ENCODE measurements at places on chromosomes 7 and 10. TPM values are rescaled to one million over a fixed set of nuclear protein-coding genes. Genes with fewer than 3 reads are reported as not detected.

DNA sequence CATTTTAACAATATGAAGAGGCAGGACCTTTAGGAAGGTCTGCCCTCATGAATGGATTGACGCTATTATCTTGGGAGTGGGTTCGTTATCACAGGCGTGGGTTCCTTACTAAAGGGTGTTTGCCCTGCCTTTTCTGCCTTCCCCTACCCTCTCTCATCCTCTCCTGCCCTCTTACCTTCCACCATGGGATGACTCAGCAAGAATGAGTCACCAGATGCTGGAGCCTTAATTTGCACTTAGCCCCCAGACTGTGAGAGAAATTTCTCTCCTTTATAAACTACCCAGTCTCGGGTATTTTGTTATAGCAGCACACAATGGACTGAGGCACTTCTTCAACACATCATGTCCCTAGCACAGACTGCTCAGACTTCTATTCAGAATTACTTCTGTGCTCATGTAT lies 31.4 kb upstream of the ZNF32 start:
- DNase-seq = no peak

- no peak for DNase-seq
These were observed 11.1 kb upstream of the MSS51 start for GRCh38 chr10:73444457-73444856.

DNA sequence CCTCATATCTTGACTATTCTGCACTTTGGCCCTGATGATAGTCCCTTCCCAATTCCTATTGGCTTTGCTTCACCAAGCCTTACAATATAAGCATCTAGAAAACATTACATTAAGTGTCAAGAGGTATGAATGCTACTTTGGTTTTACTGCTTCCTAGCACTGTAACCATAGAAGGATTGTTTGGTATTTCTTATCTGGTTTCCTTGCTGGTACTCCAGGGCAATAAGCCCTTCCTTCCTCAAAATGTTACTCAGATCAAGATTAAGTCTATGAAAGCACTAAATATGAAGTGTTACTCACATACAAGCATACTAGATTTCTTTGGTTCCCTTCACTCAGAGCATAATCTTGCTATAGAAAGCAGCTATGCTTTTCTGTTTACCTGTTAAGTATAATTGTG lies 492.5 kb downstream of the ETV1 start:
- DNase-seq = no peak

GRCh38 chr10:44933451-44934321 lies 22.5 kb downstream of the TMEM72 start:
- DNase-seq = no peak

DNA sequence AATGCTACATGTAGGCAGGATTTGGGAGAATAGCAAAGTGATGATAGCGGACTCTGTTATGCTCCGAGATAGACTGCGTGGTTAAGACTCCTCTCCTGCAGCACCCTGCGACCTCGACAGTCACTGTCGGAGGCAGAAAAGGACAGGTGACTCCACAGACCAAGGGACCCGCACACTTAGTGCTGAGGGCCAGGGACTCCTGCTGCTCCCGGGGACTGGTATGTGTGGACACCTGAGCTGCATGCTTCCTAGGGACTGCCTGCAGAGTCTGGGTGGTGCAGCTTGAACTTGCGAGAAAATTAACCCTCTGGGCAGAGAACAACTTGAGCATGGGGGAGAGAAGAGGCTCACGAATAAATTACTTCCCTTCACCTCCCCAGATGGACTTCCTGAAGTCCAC lies 407.1 kb upstream of the PFKP start:
- DNase-seq = no peak

DNA sequence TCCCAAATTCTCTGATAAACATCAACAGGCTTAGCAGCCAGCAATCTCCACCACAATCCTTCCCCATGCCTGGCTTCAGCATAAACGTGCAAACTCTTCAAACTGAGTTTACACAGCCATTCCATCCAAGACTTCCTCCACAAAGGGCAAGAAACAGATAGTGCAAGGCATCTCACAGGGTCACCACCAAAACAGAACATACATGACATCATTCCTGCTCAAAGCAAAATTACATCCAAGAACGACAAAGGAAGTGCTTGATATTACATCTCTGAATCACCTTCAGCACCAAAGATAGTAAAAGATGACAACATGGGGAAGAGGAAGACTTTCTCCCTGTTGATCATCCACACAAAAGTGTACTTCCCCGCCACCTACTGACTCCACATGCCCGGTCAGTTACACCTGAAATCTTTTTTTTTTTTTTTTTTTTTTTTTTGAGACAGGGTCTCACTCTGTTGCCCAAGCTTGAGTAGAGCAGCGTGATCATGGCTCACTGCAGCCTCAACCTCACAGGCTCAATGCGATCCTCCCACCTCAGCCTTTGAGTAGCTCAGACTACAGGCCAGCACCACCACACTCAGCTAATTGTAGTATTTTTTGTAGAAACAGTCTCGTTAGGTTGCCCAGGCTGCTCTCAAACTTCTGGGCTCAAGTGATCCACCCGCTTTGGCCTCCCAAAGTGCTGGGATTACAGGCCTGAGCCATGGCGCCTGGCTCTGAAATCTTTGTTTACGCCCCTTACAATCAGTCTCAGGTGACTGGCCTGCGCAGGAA lies 127.5 kb downstream of the PARD3 start:
- no peak for DNase-seq

DNA sequence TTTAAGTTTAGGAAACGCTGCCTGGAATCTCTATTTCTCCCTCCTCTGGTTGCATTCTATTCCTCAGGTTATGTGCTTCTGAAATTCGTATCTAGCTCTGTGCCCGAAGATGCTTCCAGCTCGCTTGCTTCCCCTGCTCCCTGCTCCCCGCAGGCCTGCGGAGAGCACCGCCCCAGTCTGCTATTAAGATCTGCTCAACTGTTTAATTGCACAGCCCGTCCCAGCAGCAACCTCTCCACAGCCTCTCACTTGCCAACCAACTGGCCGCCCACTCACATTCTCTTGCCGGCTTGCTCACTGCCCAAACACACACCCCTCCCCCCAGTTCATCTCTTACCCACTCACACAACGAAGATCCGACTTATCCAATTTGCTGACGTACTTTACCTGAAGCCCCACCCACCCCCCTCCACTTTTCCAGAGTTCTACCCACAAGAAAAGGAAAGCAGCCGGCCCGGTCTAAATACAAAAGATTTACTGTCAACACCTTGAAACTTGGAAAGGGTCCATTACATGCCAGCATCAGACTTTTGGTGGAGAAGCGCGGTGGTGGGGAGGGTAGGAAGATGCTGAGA lies 167.3 kb upstream of the KLF14 start:
- no peak for DNase-seq

The ENTPD1 gene
- total RNA-seq = 111 TPM

The LIPN gene
- total RNA-seq = not detected

DNA sequence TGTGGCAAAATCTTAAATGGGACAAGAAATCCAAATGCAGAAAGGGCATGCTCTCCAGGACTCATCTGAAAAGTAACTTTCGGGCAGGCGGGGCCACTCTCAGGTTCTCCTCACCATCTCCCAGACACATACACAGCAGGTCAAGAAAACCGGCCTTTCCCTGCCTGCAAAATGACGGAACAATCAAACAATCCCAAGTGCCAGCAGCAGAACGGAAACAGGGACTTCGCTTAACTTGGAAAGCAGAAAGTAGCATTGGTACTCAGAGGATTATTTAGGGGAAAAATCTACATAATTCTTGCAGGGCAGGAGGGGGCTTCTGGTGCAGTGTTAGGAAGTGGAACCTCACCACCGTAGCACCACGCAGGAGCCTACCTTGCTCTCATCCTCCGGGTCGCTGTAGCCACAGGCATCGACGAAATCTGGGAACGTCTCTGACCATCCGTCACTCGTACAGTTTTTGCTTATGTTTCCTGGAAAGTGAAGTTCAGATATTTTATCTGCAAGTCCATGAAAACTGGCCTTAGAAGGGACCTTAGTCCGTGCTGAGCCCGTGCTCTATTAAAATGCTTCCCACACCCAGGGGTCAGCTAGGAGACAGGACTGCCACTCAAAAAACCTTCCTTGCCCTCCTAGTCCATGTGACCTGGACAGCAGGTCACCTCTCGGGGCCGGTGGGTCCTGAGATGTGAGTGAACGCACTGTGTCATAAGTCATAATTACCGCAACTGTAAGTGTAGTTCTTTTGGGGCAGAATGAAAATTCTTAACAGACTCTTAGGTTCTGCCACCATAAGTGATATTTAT lies 41.1 kb downstream of the VIPR2 start:
- DNase-seq = peak; percentile 32

DNA sequence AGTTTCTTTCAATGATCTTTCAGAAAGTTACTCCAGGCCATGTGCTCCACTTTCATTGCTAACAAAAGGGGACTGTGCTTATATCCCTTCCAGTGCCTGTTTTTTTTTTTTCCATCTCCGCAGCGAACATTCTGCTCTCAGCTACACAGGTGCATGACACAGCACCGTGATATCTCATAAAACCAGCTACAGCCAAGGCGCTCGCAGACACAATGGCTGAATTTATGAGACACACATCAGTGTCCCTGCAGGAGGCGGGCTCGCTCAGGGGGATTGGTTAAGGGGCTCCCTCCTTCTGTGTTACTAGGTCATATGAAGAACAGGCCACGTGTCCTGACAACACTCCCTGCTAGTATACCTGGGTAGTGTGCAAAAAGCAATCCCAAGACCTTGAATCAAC lies 245.5 kb downstream of the SKAP2 start:
- DNase-seq = no peak

The ACTR1A gene
- total RNA-seq = 108 TPM

DNA sequence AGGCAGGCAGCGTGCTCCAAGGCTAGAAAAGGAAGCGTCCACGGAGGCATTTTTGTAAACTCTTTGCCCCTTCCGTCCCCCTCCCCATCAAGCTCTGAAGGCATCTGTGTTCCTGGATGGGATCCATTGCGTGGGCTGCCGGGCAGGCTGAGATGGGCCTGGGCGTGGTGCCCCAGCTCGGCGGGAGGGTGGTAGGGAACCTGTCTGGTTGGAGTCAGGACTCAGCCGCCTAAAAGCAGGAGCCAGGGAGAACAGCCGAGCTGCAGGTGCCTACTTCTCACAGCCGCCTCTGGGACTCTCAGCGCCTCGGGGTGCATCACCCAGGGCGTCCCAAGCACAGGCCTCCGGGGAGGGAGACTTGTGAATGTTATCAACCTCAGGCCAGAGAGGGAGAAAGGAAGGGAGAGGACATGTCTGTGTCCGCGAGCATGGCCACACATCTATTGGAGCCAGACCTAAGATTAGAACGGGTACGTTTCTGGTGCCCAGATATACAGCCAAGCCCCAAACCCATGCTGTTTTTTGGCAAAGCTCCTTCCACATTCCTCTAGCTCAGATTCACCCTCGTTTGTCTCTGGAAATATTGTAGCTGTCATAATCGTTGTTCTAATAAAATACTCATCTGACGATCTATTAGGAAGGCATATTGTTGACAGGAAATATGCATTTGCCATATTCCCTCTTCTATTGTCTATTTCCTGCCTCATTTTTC lies 48.6 kb upstream of the CTBP2 start:
- DNase-seq = no peak

The CPA4 gene
- total RNA-seq = not detected

DNA sequence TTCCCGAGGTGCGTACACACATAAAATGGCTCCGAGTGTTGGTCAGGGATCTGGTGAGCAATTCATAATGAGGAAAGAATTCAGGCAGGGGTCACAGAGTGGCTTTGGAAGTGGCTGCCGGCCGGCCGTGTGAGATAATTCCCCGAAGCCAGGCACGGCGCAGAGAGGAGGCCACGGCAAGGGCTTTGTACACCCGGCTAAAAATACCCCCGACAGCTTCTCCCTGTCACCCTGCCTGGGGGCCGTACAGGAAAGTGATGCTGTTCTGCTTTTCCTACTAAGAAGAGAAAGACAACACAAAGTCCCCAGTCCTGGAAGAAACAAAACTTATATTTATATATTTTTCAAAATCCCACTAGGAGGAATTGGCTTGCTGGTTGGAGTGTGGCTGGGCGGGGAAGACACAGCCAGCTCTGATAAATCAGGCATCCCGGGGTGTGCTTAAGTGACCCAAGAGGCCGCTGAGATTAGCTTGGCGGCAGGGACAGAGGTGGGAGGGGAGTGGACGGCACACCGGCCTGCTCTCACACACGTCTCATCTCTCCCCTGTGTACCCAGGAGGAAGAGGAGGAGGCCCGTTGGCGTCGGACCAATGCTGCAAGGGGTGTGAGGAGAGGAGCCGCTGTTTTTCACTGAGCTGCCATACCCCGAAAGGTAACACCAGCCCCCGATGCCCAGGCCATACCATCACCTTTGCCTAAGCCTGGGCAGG lies 70.5 kb downstream of the ZMIZ1 start:
- no peak for DNase-seq

The PDK4 gene
- total RNA-seq = not detected

All from natural killer cell treated with Interleukin-12 subunit alpha and Interleukin-12 subunit beta and Interleukin-15 and Interleukin-18, amount 100 ng/mL, for 72 hours (primary cell).